Fibroblast of skin of back (primary cell): ENCODE measurements at places on chromosomes 3 and 15.

GRCh38 chr3:171967137-171967783 lies 72.1 kb upstream of the FNDC3B start:
- DNase-seq = peak; percentile 93

- DNase-seq = no peak
Measured at GRCh38 chr15:91100814-91101607, 954 bp downstream of the SV2B start.

DNA sequence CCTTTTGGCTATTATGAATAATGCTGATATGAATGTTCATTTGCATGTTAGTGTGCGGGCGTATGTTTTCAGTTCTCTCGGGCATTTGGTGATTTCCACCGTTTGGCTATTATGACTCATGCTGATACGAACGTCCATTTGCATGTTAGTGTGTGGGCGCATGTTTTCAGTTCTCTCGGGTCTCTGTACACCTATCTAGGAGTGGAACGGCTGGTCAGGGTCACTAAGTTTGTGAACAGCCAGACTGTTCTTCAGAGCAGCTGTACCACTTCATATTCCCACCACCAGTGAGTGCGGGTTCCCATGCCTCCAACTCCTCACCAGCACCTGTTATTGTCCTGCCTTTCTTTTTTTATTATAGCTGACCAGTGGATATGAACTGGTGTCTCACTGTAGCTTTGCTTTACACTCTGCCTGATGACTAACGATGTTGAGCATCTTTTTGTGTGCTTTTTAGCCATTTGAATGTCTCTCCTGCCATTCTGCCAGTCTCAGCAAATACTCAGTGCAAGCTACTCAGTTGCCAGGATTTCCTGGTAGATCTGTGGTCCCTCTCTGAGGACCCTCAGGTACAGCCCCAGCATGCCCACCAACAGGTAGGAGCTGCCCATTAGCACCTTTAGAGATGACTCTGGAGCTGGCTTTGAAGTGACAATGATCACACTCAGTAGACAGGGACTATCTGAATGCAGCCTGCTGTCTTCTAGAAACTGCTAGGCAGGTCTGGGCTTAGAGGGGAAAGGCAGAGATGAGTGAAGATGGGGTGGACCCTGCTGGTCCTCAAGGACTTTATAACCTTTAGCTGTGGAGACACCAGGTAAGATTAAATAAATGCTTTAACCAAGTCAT lies 141.1 kb downstream of the XXYLT1 start:
- DNase-seq = no peak

DNA sequence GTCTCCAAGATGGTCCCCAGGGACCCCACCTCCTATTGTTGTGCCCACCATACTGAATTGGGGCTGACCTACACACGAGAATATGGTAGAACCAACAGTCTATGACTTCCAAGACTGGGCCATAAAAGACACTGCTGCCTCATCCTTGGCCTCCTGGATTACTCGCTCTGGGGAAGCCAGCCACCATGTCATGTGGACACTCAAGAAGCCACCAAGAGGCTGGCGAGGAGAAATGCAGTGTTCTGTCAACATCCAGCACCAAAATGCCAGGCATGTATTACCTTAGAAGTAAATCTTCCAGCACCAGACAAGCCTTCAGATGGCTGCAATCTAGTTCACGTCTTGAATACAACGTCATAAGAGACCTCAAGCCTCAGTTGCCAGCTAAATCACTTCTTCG lies 17.1 kb upstream of the TPM1 start:
- DNase-seq = peak; percentile 15

- DNase-seq = no peak
Measured at GRCh38 chr3:73228000-73228399, 166.5 kb downstream of the EBLN2 start.

- no peak for DNase-seq
Measured at GRCh38 chr3:18743761-18744160, 318.6 kb upstream of the SATB1 start.

DNA sequence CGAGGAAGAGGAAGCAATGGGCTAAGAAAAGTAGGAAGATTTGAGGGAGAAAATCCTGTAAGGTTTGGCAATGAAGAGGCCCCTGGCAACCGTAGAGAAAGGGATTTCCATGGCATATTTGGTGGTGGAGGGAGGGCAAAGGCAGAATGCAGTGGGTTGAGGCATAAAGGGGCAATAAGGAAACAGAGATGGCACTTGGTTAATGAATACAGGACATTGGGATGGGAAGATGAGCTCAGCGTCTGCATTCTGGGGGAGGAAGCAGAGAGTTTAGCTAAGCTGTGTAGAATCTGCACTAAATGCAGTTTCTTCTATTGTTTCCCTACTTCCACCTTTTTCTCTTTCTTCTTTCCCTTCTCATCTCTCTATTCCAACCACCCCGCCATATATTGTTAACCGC lies 83.6 kb downstream of the LRTM1 start:
- DNase-seq = no peak

- peak; percentile 22 for DNase-seq
Measured at GRCh38 chr3:189457201-189457607, 174.0 kb upstream of the TP63 start.

GRCh38 chr3:64873400-64873799 lies 185.6 kb upstream of the ADAMTS9 start:
- DNase-seq = peak; percentile 7

GRCh38 chr15:39153716-39154115 lies 427.2 kb upstream of the THBS1 start:
- DNase-seq = peak; percentile 70

- DNase-seq = no peak
Measured at GRCh38 chr15:94023531-94023930, 207.8 kb upstream of the MCTP2 start.

DNA sequence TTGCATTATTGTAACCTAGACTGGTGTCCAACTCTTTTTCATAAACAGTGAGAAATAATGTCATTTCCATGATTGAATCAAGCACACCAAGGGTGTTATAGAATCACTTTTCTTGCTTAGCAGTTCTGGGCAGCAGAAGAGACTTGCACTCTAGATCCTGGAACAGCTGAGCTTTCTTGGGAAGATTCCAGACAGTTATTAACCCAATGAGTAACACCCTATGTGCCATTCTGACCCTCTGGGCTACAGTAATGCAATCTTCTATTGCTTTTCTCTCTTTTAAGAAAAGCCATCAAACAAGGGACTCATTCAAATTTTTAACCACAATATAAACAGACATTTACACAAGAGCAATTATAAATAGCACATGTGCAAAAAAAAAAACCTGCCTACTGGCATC lies 39.3 kb upstream of the USP3 start:
- DNase-seq = peak; percentile 47

DNA sequence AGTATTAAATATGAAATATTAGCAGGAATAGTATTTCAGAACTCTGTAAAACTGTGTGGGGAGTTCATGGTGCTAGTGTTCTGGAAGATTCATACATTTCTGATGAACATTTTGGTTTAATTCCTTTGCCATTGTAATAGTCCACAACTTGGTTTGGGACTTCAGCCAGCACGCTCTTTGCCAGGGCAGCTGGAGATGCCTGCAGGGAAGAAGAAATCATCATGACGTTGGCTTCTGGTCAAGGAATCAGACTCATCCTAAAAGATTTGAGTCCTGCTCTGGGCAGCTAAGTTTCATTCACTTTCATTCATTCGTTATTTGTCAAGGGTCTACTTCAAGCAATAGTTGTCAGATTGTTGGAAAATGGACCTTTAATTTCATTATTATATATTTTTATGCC lies 32.4 kb upstream of the MRPL3 start:
- DNase-seq = no peak

GRCh38 chr3:71924721-71925120 lies 139.8 kb upstream of the PROK2 start:
- DNase-seq = no peak

- DNase-seq = no peak
Measured at GRCh38 chr15:23503980-23504379, 56.9 kb upstream of the GOLGA6L2 start.

DNA sequence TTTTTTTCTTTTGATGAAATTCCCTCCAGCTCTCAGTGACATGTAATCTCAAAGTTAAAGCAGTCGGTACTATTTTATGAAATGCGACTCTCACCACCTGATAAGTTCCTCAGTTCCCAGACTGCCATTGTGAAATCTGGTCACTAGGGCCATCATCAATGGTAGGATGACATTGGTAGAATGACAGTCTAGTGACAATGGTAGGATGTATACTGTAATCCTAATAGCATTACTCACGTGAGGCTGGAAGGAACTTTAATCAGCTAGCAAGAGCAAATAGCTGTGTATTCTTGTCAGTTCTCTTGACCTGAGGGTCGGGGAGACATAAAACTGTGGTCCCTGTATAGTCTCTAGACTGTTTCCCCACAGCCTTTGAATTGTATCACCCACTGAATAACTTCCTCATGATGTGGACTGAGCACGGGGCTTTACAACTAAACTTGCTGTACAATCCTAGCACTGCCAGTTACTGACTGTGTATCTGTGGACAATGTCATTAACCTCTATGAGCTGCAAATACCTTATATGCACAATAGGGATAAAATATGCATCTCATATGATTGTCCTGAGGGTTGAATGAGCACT lies 23.2 kb downstream of the TRAT1 start:
- DNase-seq = no peak

- no peak for DNase-seq
Measured at GRCh38 chr3:62659660-62660059, 215.6 kb downstream of the CADPS start.

DNA sequence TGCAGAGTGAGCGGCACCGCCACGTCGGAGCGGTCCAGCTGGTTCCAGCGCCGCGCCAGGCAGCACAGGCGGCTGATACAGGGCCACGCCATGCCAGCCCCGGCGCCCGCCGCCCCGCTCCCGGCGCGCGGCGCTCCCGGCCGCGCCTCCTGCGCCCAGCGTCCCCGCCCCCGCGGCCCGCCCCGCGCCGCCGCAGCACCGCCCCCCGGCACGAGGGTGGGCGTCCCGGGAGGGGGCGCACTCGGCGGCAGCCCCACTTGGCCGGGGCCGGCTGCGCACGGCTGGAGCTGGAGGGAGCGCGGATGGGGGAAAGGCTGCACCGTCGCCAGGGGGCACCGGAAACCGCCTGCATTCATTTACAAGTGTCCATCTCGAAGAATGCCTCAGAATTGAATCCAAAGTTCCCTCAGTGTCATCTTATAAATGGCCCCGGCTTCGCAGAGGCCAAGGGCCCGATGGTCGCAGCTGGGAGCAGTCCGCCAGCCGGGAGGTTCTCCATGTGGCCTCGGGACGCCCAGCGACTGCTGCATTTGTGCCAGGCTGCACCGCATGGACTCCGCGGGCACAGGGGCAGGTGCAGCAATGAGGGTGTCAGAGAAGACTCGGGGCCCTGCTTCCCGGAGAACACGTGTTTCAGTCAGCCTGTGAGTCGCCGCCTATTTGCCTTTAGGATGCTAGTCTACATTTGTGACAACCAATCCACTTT lies at the start of gene MAP6D1:
Gene MAP6D1, minus strand, starts transcription at position 122 of the 706 bp plus-strand sequence. Its CDS starts 30 bp downstream, at position 92.
- peak; percentile 69 for DNase-seq

- no peak for DNase-seq
Measured at GRCh38 chr3:69092030-69092516, 7.3 kb downstream of the ARL6IP5 start.

- DNase-seq = no peak
Measured at GRCh38 chr3:47186285-47186684, 22.4 kb upstream of the SETD2 start.

DNA sequence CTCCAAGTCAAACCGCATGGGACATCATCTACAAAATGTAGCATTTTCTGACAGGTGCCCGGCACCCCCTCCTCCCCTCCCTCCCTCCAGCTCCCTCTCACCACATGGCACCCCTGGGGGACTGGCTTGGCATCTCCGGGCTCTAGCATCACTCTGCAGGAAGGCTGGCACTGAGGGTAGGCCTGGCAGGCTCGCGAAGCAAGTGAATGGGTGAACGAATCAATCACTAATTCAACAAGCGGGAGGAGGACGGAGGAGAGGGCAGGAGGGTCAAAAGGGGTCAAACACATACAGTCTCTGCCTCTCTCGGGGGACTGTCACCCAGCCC lies 155.7 kb downstream of the NUP210 start:
- no peak for DNase-seq

DNA sequence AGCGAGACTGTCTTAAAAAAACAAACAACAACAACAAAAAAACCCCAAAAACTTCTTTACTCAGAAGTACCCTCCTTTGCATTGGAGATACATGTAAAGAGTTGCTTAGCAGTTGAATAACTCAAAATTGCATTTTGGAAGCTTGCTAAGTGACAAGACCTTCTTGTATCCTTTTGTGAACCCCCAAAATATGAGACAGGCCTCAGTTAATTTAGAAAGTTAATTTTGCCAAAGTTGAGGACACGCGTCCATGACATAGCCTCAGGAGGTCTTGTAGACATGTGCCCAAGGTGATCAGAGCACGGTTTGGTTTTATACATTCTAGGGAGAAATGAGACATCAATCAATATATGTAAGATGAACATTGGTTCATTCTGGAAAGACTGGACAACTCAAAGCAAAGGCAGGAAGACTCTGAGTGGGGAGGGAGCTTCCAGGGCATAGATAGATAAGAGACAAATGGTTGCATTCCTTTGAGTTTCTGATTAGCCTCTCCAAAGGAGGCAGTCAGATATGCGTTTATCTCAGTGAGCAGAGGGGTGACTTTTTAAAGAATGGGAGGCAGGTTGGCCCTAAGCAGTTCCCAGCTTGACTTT lies 1.7 kb upstream of the ARF4 start:
- no peak for DNase-seq

- no peak for DNase-seq
Measured at GRCh38 chr3:122364490-122364889, 18.5 kb downstream of the MIX23 start.

DNA sequence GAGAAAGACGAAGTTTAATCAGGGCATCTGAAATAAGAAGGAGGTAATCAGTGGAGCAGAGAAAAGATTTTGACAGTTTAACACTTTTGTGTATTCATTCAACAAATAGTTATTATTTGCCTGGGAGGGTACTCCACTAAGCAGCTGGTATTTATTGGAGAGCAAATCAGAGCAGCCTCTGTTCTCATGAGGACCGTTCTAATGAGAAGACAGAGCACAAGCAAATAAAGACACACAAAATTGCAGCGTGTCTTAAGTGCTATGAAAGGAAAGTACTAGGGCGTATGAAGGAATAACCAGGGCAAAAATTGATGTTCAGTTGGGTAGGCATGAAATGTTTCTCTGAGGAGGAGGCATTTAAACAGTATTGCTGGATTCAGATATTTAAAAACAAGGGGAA lies 302.9 kb upstream of the RARB start:
- no peak for DNase-seq

DNA sequence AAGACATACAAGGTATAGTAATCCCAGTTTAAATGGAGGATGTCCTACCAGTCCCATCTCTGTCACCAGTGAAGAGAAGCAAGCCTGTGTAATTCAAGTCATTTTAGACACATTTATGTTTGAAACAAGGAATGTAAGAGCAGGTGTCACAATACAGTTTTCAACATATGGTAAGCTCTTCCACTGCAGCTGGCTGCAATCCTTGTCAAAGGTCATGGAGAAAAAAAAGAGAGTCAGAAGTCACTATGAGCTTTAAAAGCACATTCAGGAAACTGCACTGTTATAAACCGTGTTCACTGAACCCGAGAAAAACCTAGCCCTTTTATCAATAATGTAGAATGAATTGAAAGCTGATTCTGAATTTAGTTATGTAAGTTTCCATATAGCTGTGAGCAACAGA lies 206.4 kb downstream of the NAALADL2 start:
- no peak for DNase-seq

- no peak for DNase-seq
Measured at GRCh38 chr15:59290295-59291212, 82.1 kb downstream of the MYO1E start.

GRCh38 chr3:43909149-43909548 lies 218.4 kb downstream of the ABHD5 start:
- no peak for DNase-seq

- peak; percentile 88 for DNase-seq
Measured at GRCh38 chr3:32583708-32584107, 13.1 kb upstream of the DYNC1LI1 start.
